Left lobe of liver (tissue), 2 donors: ENCODE measurements at places on chromosomes 5 and 9. TPM values are rescaled to one million over a fixed set of nuclear protein-coding genes. Genes with fewer than 3 reads are reported as not detected.

The GABRA1 gene
- total RNA-seq: not detected

- no peak for DNase-seq
Measured at GRCh38 chr5:77513321-77513720, 21.2 kb upstream of the WDR41 start.

The IRX2 gene
- not detected for total RNA-seq

DNA sequence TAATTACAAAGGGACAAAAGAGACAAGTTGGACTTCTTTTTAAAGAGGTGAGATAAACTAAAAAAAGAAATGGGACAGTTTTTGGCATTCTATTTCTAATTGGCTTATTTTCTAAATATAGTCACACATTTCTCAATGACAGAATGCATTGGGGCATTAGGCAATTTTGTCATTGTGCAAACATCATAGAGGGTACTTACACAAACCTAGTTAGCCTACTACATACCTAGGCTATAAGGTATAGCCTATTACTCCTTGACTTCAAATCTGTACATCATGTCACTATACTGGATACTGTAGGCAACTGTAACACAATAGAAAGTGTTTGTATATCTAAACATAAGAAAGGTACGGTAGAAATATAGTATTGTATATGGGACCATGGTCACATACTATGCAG lies 56.1 kb downstream of the LSM11 start:
- DNase-seq: no peak

- DNase-seq: peak; percentile 89
Measured at GRCh38 chr5:173671121-173671949, 54.9 kb upstream of the BOD1 start.

The FAM120A gene
- 72.2 TPM for total RNA-seq

GRCh38 chr9:121318631-121319382 lies 50.8 kb downstream of the GSN start:
- no peak for DNase-seq

The AGTPBP1 gene
- 4.3 TPM for total RNA-seq

DNA sequence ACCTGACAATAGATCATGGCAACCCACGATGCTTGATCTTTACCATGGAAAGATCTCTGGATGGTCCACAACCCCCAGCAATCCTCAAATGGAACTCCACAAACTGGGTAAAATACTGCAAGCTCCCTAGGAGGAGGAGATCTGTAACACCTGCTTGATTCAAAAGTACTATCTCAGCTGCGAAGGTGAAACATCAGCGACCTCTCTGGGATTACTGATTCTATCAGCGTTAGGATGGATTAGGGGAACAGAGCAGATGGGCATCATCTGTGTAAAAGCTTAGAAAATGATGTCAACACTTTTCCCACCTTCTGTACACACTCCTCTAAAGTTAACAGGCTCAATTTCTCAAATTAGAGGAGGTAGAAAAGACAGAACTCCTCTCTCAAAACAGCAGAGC lies 31.5 kb upstream of the TRPC7 start:
- DNase-seq: no peak

- no peak for DNase-seq
Measured at GRCh38 chr5:123545506-123545905, 33.5 kb downstream of the CSNK1G3 start.

The PCDHB14 gene
- total RNA-seq: 0.75 TPM

GRCh38 chr5:116564312-116564711 lies 10.3 kb downstream of the SEMA6A start:
- no peak for DNase-seq

- DNase-seq: no peak
Measured at GRCh38 chr9:123311250-123311752, 42.9 kb upstream of the STRBP start.

DNA sequence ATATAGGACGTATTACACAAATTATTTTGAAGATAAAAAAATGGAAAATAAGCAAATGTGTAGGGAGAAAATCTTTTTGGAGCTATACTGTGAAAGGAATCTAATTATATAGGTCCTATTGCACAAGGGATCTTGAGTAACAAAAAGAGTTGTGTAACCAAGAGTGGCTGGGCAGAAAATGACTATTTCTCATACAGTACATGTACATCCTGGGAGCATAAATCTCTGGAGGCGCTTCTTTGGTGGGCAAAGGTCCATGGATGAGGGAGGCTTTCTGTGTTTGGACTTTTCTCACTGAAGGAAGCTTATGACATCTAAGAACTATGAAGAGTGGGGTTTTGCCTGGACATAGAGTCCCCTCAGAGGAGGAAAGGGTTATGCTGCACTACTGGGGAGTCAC lies 29.8 kb downstream of the ANKS6 start:
- DNase-seq: no peak

GRCh38 chr5:178632285-178632684 lies 5.4 kb upstream of the CLK4 start:
- no peak for DNase-seq

DNA sequence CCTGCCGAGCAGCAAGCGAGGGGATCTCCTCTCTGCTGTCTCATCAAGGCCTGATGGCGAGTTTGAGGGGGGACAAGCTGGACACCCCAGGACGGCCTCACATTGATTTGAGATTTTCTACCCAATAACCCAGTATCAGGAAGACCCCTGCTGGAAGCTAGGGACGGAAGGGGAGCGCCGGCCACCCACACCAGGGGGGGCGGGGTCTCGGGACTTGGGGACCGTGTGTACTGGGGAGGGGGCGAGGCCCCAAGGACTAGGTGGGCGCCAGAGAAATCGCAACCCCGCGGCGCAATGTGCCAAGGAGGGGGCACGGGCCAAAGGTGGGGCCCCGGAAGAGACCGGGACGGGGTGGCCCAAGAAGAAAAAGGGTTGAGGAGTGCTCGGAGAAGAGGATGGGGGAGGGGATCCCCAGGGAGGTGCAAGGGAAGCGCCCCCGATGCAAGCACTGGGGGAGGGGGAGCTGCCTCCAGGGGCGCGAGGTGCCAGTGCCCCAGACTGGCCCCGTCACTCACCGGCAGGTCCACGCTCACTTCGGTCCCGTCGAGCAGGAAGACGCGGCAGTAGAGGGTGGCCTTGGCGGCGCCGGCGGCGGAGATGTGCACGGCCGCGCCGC lies 1.1 kb downstream of the EPB41L4B start:
- peak; percentile 59 for DNase-seq

GRCh38 chr5:56683281-56683680 lies 132.1 kb upstream of the MAP3K1 start:
- no peak for DNase-seq

DNA sequence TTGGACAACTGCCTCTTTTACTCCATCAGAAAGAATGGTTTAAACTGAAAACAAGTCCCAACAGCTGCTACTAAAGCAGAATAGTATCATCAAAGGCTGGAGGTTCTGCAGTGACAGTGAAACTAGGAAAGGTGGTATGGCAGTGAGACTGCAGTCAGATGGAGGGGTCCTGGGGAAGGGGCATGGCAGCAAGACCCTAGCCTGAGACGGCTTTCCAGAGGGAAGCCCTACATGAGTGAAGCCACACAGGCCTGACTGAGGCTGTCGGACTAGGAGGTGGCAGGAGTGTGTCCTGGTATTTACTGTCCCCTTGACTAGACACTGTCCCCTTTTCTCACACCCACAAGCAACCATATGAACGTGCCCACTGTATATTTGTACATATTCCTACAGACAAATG lies 40.4 kb upstream of the IPPK start:
- DNase-seq: no peak

- no peak for DNase-seq
Measured at GRCh38 chr9:73237140-73237539, 85.5 kb downstream of the ANXA1 start.

The PARP8 gene
- total RNA-seq: 5.2 TPM

GRCh38 chr9:87795178-87795577 lies 69.3 kb downstream of the CTSL start:
- DNase-seq: no peak

- peak; percentile 51 for DNase-seq
Measured at GRCh38 chr5:52774005-52774410, 13.7 kb upstream of the ITGA1 start.

- peak; percentile 27 for DNase-seq
Measured at GRCh38 chr5:6399980-6400910, 21.9 kb upstream of the MED10 start.

DNA sequence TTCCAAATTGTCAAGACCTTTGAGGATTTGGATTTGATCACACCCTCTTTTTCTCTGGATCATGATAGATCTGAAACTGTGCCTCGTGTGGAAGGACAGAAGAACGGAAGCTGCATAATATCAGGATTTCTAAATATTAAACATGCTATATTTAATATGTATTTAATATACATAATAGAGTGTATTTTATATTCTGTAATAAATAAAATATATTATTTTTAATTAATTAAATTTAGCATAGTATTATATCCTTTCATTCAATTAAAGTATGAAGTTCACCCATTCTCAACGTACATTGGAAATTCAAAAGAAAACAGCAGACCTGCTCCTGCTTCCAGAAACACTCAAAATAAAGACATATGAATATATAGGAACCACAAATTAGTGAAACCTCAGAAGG lies 70.6 kb upstream of the GLIS3 start:
- DNase-seq: no peak

The SLC6A18 gene
- not detected for total RNA-seq

The PTBP3 gene
- total RNA-seq: 18.7 TPM

The NRARP gene
- total RNA-seq: 1.3 TPM

GRCh38 chr5:134114886-134115805 lies 665 bp downstream of the TCF7 start:
- DNase-seq: no peak

The STRBP gene
- total RNA-seq: 10.1 TPM
